PC-9 (cell line): ENCODE measurements at places on chromosomes 7 and 10. TPM values are rescaled to one million over a fixed set of nuclear protein-coding genes. Genes with fewer than 3 reads are reported as not detected.

C10orf105 gene
- total RNA-seq, result not detected in 2 replicates

CD36 gene
- 0.28 and 1.3 TPM in 2 replicates for total RNA-seq

RBM33 gene
- 85.7 and 113 TPM in 2 replicates for total RNA-seq

LIPM gene
- not detected in 2 replicates for total RNA-seq

EN2 gene
- total RNA-seq, result not detected in 2 replicates

TMEM270 gene
- total RNA-seq, result 0.48 and 0.72 TPM in 2 replicates

AGMO gene
- total RNA-seq, result not detected in 2 replicates

DNA sequence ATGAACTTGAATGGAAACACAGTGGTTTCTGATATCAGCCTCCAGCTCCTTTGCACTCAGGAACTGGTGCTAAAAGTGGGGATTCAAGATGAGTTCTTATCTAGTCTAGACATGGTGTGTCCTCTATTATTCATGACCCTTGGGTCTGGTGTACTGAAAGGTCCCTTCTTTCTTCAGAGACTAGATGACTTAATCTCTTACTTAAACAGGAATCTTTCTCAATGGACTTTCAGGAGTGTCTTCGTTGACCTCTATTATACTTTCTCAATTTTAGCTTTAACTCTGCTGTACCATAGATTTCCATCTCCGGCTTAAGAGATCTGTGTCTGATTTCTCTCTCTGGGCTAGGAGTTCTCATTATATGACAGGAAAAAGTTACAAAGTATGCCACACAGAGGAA lies 83.5 kb upstream of the INHBA start:
- H3K27ac ChIP-seq, result no peak overlapping the region
- no peak for DNase-seq
- H3K4me1 ChIP-seq, result no peaks in the 10 kb centered on the region
- no peaks in the 10 kb centered on the region for H3K36me3 ChIP-seq
- H3K4me3 ChIP-seq, result no peak overlapping the region

- no peak overlapping the region for H3K27ac ChIP-seq
- no peak overlapping the region for H3K4me3 ChIP-seq
- DNase-seq, result no peak
- H3K36me3 ChIP-seq, result no peaks in the 10 kb centered on the region
- no peaks in the 10 kb centered on the region for H3K4me1 ChIP-seq
- H3K27me3 ChIP-seq, result no peaks in the 10 kb centered on the region
These were observed 54.9 kb downstream of the DOCK1 start for GRCh38 chr10:126959906-126960685.

DNA sequence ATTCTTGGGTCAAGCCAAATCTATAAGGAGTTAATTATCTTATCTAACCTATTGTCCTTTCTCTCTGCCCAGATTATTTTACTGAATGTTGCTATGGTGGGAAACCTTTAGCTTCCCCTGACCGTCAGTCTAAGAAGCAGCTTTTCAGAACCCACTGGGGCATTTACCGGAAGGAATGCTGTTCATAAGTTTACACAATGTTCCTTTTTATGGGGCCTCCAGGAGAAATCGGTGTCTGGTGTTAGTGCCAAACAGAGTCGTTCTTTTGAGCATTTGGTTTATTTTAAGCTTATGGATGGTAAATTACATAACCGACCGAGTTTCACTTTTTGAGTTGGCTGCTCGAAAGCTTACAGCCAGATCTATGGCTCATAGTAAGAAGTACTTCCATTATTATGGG lies 111.9 kb downstream of the CACNB2 start:
- no peak overlapping the region for H3K27ac ChIP-seq
- no peaks in the 10 kb centered on the region for H3K36me3 ChIP-seq
- H3K4me1 ChIP-seq, result no peaks in the 10 kb centered on the region
- H3K4me3 ChIP-seq, result no peak overlapping the region

DNA sequence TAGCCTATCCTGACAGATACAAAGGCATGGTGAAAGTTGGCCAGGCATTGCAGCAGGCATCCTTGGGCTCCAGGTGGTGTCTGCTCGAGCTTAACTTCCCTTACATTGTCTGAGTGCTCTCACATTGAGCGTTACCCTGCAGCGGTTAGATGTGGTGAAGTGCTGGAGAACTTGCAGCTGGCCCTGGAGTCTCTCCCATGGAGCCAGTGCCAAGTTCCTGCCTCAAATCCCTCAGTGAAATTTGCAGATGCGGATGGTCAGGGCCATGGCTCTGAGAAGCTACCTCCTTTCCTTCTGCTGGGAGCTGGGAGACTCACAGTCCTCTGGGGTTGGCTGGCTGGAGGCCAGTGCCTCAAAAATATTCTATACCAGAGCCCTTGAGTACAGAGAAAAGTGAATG lies 3.3 kb upstream of the ZNF746 start:
- H3K4me3 ChIP-seq, result no peak overlapping the region
- peaks cover 7% of the 10 kb centered on the region for H3K4me1 ChIP-seq
- DNase-seq, result no peak
- H3K36me3 ChIP-seq, result no peaks in the 10 kb centered on the region
- H3K27me3 ChIP-seq, result no peaks in the 10 kb centered on the region
- no peak overlapping the region for H3K27ac ChIP-seq

GRCh38 chr10:71973777-71974488 lies 9.7 kb downstream of the CHST3 start:
- no peak overlapping the region for H3K4me3 ChIP-seq
- DNase-seq, result no peak
- no peaks in the 10 kb centered on the region for H3K36me3 ChIP-seq
- peaks cover 38% of the 10 kb centered on the region for H3K4me1 ChIP-seq
- H3K27ac ChIP-seq, result peak overlapping the region; percentile 56

DNA sequence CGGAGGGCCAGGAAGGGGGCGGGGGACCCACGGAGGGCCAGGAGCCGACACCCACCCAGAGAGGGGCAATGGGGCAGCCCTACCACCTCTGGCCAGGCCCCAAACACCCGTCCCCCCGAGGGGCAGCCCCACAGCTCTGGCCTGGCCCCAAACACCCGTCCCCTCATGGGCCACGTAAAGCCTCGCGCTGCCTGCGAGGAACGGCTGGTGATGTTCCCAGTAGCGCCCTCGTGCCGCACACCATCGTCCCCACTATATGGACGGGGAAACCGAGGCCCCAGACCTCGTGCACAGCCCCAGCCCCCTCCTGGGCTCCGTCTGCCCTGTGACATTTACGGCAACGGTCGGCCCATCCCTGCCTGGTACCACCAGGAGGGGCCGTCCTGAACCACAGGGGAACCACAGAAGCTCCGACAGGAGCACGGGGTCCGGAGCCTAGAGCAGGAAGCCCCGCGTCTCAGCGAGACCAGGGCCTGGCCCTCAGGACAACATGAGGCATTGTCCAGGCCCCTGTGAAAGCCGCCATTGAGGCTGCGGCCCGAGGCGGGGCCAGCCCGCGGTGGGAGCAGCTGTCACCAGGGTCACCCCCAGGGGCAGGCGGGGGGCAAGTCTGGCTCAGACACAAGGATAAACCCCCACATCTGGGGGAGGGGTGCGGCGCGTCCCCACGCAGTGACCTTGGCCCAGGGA lies 35.6 kb downstream of the GET4 start:
- no peak overlapping the region for H3K27ac ChIP-seq
- no peak overlapping the region for H3K4me3 ChIP-seq
- DNase-seq, result no peak

DNA sequence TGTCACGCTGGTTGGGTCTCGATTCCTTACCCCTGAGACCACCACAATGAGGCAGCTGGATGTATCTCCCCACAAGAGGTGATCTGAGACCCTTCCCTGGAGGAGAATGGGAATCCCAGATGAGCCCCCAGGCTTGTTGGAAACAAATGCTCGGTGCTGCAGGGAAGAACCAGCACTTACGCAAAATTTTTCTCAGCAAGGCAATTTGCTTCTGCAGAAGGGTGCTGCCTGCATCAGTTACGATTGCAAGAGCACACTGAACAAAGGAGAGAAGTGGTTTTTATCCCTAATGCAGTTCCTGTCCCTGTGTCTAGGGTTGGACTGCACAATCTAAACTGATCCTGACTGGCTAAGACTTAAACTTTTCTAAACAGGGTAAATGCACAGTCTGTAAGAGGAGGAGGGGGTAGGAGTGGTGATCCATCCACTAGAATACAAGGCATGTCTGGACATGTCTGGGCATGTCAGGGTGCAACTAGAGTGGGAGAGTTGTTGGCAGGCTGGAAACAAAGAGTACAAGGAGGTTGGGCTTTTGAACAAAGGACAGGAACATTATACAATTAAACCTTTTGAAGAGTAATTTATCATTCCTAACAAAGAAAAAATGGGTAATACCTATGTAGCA lies 114.9 kb upstream of the FAM3C start:
- H3K4me1 ChIP-seq, result peaks cover 15% of the 10 kb centered on the region
- no peaks in the 10 kb centered on the region for H3K27me3 ChIP-seq
- no peak overlapping the region for H3K27ac ChIP-seq
- H3K4me3 ChIP-seq, result no peak overlapping the region

- H3K36me3 ChIP-seq, result peaks cover 32% of the 10 kb centered on the region
- no peaks in the 10 kb centered on the region for H3K27me3 ChIP-seq
- DNase-seq, result no peak
- no peaks in the 10 kb centered on the region for H3K4me1 ChIP-seq
- no peak overlapping the region for H3K4me3 ChIP-seq
These were observed 50.4 kb upstream of the PTPRN2 start for GRCh38 chr7:158638001-158638400.

- no peaks in the 10 kb centered on the region for H3K27me3 ChIP-seq
- H3K36me3 ChIP-seq, result no peaks in the 10 kb centered on the region
- DNase-seq, result no peak
- no peak overlapping the region for H3K4me3 ChIP-seq
These were observed 291.3 kb upstream of the ZMIZ1 start for GRCh38 chr10:78777466-78777865.

GRCh38 chr10:28566458-28567015 lies 33.6 kb downstream of the WAC start:
- no peak overlapping the region for H3K4me3 ChIP-seq
- no peaks in the 10 kb centered on the region for H3K4me1 ChIP-seq
- no peak for DNase-seq
- H3K27me3 ChIP-seq, result no peaks in the 10 kb centered on the region
- peaks cover 5% of the 10 kb centered on the region; the same call in 1 of the 2 replicates for H3K36me3 ChIP-seq
- H3K27ac ChIP-seq, result no peak overlapping the region

DNA sequence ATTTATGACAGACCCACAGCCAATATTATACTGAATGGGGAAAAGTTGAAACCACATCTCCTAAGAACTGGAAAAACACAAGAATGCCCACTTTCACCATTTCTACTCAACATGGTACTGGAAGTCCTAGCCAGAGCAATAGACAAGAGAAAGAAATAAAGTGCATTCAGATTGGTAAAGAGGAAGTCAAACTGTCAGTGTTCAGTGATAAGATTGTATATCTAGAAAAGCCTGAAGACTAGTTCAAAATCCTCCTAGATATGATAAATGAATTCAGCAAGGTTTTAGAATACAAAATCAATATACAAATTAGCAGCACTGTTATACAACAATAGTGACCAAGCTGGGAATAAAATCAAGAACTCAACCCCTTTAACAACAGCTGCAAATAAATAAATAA lies 6.9 kb upstream of the ZNF138 start:
- no peaks in the 10 kb centered on the region for H3K36me3 ChIP-seq
- H3K27me3 ChIP-seq, result no peaks in the 10 kb centered on the region
- no peak overlapping the region for H3K27ac ChIP-seq
- H3K4me3 ChIP-seq, result no peak overlapping the region
- DNase-seq, result no peak

GRCh38 chr10:52855546-52856325 lies 83.2 kb upstream of the MBL2 start:
- DNase-seq, result no peak
- H3K4me1 ChIP-seq, result no peaks in the 10 kb centered on the region
- no peak overlapping the region for H3K27ac ChIP-seq
- no peaks in the 10 kb centered on the region for H3K27me3 ChIP-seq
- no peaks in the 10 kb centered on the region for H3K36me3 ChIP-seq
